ENCODE measurements at places on chromosomes 2 and 18.

GRCh38 chr2:217993138-217993537 lies 9.7 kb downstream of the TNS1 start:
- no peak for DNase-seq

DNA sequence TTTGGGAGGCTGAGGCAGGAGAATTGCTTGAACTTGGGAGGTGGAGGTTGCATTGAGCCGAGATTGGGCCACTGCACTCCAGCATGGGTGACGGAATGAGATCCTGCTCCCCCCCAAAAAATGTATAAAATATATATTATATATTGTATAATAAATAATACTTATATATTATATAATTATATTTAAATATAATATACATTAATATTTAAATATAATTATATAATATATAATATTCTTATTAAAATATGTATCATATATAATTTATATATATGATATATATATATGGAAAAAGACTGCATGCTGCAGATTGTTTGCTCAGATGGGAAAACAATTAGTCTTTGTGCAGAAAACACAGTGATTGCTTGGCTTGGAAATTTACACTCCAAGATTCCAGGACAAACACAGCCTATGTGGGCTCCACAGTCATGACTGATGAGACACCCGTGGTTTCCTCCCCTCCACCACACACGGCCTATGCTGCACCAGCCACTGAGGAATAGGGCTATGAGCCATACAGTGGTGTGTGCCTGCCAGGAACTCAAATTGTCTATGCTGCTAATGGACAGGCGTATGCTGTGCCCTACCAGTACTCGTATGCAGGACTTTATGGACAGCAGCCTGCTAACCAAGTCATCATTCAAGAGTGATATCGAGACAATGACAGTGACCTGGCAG lies 30.0 kb downstream of the PMAIP1 start:
- no peak for DNase-seq

GRCh38 chr2:15074751-15075700 lies 442.5 kb downstream of the LRATD1 start:
- DNase-seq: no peak

GRCh38 chr2:57859755-57860154 lies 186.9 kb upstream of the VRK2 start:
- DNase-seq: no peak

DNA sequence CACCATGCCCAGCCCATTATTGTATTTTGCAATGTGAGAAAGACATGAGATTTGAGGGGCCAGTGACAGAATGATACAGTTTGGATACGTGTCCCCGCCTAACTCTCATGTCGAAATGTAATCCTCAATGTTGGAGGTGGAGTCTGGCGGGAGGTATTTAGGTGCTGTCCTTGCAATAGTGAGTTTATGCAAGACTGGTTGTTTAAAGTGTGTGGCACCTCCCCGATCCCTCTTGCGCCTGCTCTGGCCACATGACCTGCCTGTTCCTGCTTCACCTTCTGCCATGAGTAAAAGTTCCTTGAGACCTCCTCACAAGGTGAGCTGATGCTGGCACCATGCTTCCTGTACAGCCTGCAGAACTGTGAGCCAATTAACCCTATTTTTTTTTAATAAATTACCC lies 16.6 kb downstream of the CNDP1 start:
- DNase-seq: no peak

DNA sequence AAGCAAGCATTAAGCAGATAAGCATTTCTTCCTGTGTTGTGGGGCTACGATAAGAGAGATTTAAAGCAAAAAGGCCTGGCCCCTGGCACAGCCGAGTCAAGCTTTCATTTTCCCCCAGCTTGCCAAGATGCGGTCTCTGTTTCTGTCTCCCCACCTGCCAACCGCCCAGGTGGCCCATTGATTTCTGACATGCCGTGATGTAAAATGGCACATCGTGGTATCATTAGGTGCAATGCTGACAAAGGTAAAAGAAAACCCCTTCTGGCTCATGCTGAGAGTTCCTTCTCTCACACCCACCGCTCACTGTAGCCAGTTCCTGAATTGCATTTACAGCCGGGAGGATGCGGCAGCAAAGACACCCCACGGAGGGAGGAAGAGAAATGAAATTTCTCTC lies 62.8 kb downstream of the BOD1L2 start:
- no peak for DNase-seq

- no peak for DNase-seq
Observed at GRCh38 chr2:135475128-135475527, 55.9 kb downstream of the ZRANB3 start.

DNA sequence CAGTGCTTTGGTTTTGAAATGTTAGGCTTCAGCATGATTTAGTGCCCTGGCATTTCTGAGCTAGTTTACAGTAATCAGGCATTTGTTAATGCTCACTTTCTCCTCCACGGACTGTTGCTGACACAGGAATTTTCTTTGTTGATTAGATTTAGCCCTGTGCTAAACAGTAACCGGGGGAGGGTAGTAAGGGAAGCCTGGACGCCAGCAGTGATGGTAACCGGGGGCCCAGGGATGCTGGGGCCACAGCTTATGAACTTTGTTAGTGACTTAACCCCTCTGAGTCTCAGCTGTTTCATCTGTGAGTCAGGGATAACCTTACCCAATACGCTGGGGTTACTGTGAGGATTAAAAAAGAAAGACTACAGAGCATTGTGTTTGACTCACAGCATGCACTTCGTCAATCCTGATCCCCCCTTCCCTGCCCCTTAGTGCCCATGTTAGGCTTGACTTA lies 33.5 kb downstream of the KLHL29 start:
- no peak for DNase-seq

DNA sequence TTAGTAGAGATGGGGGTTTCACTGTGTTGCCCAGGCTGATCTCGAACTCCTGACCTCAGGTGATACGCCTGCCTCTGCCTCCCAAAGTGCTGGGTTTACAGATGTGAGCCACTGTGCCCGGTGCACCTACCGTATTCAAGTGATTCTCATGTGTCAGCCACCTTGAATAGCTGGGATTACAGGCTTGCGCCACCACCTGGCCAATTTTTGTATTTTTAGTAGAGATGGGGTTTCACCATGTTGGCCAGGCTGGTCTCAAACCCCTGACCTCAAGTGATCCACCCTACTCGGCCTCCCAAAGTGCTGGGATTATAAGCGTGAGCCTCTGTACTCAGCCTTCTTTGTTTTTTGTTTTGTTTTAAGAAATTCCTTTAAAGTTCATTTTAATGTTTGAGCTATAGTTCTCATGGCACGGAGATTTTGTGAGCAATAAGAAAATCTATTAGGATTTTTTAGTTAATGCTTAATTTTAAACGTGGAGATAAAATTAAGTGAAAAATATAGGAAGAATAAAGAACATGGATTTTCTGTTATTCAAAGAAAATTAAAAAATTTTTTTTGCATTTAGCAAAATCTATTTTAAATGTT lies 242.6 kb downstream of the PHLPP1 start:
- DNase-seq: no peak

DNA sequence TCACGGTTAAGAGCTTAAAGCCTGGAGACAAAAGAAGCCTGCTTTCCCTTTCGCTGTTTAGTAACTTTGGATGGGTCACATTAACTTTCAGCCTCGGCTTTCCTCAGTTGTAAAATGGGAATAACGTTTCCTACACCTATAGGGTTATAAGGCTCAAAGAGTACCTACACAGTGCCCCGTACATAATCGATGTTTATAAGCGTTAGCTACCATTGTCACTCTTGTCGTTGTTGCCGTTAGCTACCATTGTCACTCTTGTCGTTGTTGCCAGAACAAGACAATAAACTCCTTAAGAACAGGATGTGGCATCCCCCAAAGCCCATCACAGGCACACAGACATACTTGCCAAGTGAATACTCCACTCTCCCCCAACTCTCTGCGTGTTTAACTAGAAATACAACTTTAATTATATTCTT lies 901 bp upstream of the MFSD6 start:
- DNase-seq: no peak

GRCh38 chr2:67013821-67014220 lies 383.3 kb upstream of the ETAA1 start:
- DNase-seq: no peak

GRCh38 chr2:168208652-168209051 lies 38.7 kb downstream of the STK39 start:
- DNase-seq: no peak

GRCh38 chr2:98868548-98869271 lies 67.3 kb downstream of the CRACDL start:
- no peak for DNase-seq

DNA sequence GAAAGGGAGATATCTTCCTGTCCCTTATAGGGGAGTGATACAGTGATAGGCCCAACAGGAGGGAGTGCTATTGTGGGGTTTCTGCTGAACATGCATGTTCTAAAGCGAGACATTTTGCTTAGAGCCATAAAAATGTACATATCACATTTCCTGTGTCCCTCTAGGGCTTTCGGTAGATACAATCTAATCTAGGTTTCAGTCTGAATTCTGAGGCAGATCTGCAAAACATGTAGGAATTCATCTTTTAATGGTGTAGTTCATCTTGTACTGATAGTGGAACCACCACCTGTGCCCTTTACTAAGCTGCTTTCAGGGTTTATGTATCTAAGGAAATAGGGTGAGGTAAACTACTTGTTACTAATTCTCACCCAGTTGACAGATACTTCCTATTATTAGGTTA lies 73.8 kb downstream of the SPTBN1 start:
- no peak for DNase-seq

DNA sequence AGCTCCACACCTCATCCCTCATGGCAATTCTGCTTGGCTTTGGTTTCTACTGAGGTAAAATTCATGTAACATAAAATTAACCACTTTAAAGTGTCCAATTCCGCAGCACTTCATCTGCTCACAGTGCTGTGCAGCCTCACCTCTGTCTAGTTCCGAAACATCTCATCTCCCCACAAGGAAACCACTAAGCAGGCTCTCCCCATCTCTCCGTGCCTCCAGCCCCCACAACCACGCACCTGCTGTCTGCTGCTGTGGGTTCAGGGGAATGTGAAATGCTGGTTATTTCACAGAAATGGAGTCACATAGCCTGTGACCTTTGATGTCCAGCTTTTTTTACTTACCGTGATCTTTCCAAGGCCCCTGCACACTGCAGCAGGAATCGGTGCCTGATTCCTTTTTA lies 7.7 kb upstream of the GPC1 start:
- no peak for DNase-seq

GRCh38 chr2:43226558-43226954 lies at the start of gene ZFP36L2:
Gene ZFP36L2 (minus strand): TSS chr2:43226606. CDS start chr2:43226315, 291 bp downstream.
- peak; percentile 92 for DNase-seq

GRCh38 chr2:118150294-118150693 lies 62.0 kb downstream of the INSIG2 start:
- DNase-seq: no peak

- DNase-seq: no peak
Observed at GRCh38 chr2:213021971-213022899, 129.2 kb downstream of the IKZF2 start.

GRCh38 chr18:69567813-69568488 lies 167.3 kb downstream of the DOK6 start:
- no peak for DNase-seq

DNA sequence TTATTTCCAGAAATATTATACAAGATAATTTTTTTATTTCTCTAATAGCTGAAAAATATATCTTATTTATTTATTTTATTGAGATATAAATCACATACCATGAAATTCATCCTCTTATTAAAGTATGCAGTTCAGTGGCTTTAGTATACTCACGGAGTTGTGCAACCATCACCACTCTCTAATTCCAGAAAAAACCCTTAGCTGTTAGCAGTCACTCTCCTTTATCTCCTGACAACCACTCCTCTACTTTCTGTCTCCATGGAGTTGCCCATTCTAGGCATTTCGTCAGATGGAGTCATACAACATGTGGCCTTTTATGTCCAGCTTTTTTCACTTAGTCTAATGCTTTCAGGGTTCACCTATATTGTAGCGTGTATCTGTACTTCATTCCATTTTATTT lies 66.5 kb downstream of the TCF7L1 start:
- DNase-seq: no peak

GRCh38 chr18:80109676-80110078 lies 615 bp downstream of the ADNP2 start:
- no peak for DNase-seq

- no peak for DNase-seq
Observed at GRCh38 chr18:45755934-45756333, 32.0 kb downstream of the SLC14A1 start.

- no peak for DNase-seq
Observed at GRCh38 chr2:134220344-134220974, 33.4 kb upstream of the MGAT5 start.

- no peak for DNase-seq
Observed at GRCh38 chr18:30361864-30362540, 680.5 kb downstream of the DSC3 start.

GRCh38 chr2:159591221-159591620 lies 25.1 kb downstream of the BAZ2B start:
- DNase-seq: no peak

DNA sequence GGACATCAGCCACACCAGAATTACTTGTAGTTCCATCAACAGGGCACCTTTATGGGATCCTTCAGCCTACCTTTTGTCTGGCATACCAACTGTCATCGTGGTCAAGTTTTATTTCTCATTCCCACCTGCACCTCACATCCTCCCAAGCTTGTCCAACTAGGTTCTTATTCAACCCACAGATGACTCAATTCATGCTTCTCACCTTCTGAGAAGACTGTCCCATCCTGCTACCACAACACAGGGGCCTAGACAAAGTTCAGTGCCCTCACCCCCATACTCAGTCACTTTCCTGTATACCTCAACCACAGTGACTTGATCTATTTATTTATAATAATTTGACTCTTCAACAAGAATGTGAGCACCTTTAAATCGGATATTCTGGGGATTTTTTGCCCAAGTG lies 114.4 kb upstream of the ACVR1C start:
- DNase-seq: no peak

DNA sequence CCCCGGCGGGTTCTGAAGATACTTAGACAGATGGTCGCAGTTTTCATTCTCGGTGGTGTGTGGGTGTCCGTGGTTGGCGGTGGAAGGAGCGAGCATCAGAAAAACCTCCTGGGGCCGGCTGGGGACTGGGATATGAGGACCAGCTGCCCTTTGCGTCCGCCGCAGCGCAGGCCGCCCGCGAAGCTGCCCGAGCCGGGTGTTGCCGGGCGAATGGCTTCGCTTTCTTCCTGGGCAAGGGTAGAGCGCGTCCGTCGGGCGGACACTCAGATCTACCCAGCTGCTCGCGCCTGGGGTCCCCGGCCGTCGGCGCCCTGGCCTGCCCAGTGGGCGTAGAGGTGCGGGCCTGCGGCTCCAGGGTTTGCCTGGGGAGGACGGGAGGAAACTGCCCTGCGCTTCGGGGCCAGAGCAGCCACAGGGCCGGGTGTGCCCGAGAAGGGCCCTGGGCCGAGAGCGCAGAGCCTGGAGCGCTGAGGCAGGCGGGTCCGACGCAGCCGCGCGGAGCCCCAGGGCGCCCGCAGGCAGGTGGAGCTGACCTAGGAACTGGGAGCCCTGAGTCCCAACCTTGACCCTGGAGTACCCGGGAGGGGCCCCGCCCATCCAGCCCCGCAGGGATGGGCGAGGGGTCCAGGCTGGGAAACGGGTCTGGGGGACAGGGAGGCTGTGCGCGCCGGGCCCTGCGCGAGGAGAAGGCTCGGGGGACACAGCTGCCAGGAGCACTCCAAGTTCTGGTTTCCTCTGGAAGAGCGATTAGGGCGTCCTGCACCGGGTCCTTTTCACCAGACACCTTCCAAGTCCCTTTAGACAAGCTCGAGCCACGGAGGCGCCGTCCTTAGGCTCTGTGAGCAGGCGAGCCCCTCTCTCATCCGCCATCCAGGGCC lies 1.3 kb downstream of the TWIST2 start:
- no peak for DNase-seq
